MG63 (cell line): ENCODE measurements at places on chromosomes 11 and 22. TPM values are rescaled to one million over a fixed set of nuclear protein-coding genes. Genes with fewer than 3 reads are reported as not detected.

GRCh38 chr11:122453586-122453985 lies 201.9 kb upstream of the UBASH3B start:
- no peak for DNase-seq

GRCh38 chr22:22713416-22713815 lies 69.0 kb downstream of the GGTLC2 start:
- DNase-seq, result no peak

- DNase-seq, result peak; percentile 51
Observed at GRCh38 chr22:46592390-46592872, 27.8 kb upstream of the GRAMD4 start.

GRCh38 chr11:44814881-44815592 lies 88.3 kb downstream of the TSPAN18 start:
- DNase-seq, result no peak

GRCh38 chr11:35394941-35395340 lies 24.4 kb downstream of the SLC1A2 start:
- DNase-seq, result no peak

DNA sequence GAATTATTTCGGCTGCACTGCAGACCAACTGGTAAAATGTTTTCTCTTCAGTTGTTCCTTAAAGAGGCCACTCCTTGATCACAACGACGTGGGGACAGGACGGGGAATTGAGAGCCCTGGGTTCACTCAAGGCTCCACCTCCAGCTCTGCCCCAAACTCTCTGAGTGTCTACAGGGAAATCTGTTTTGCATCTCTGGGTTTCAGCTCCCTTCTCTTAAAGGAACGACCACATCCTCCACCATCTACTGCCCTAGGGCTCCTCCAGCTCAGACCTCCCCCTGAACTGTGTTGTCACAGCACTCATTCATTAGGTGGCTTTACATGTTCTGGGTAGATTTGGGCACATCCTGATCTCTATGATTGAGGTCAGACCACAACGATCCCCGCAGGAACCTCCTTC lies 5.1 kb upstream of the PPFIA1 start:
- no peak for DNase-seq

- peak; percentile 44 for DNase-seq
Observed at GRCh38 chr11:31870609-31871309, 59.6 kb upstream of the PAX6 start.

GRCh38 chr11:128216198-128216597 lies 371.2 kb downstream of the ETS1 start:
- no peak for DNase-seq

- no peak for DNase-seq
Observed at GRCh38 chr11:120424185-120424969, 87.2 kb upstream of the GRIK4 start.

DNA sequence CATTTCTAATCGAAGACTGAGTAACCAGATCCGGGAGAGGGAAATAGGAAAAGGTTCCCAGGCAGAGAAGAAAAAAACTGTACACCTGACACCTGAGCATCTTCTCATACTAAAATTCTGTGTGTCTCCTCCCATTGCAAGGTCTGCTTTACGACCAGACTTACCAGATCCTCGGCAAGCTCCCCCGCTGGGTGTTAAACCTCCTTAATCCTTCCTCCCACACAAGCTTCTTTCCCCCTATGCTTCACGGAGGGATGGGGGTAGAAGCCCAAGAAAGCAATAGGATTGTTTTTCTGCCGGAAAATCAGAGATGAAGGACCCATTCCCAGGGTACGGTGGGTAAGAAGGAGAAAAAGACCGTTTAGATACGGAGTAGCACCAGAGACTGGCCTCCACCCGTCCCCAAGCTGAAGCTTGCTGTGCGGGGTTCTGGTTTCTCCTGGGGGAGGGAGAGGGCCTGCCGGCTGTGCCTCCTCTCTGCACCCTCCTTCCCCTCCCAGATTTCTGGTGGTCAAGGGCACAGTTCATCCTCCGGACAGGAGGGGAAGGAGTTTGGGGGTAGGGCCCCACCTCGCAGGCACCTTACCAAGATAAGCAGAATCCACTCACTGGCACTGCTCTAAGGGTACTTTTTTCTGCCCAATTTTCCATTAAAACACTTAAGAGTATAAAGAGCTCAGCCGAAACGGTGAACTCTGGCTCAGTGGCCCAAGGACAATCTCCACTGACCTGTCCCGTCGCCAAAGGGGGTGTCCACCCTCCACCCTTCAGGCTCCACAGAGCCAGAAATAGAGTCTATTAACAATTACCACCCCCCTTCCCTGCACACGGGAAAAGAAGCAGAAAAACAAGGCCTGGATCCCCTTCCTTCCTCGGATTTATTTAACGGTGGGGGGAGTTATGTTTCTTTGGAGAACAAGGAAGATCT lies 1.2 kb downstream of the TOB2 start:
- peak; percentile 35 for DNase-seq

- DNase-seq, result peak; percentile 77
Observed at GRCh38 chr22:30325065-30325720, 1.5 kb downstream of the TBC1D10A start.

DNA sequence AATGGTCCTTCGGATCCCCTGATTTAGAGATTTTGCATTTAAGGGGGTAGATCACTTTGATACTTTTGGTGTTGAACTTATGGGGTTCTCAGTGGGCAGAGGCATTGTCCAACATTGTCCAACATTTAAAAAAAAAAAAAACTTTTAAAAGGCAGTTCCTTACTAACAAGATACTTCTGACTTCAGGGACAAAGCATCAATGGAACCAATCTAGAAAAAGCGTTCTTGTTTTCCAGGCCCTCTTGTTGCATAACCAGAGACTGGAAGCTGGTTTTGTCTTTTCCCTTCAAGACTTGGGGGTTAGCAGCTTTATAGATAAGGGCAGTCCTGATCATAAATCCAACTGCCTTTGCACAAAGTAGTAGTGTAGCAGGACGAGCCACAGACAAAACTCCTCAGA lies 40.4 kb downstream of the ACER3 start:
- no peak for DNase-seq

DNA sequence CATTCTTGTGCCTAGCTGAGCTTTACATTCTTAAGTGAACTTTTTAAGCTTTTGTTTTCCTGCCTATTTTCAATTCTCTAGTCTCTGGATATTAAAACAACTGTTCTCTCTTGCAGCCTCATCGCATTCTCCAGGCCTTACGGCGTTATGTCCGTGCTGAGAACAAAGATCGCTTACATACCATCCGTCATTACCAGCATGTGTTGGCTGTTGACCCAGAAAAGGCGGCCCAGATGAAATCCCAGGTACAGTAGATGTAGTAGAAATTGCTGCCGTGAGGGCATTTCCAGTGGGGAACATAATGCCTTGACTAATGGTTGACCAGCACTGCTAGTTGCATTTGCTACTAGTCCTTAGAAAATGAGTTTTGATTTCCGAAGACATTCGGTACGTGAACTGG lies 29.7 kb upstream of the ST14 start:
- no peak for DNase-seq

DNA sequence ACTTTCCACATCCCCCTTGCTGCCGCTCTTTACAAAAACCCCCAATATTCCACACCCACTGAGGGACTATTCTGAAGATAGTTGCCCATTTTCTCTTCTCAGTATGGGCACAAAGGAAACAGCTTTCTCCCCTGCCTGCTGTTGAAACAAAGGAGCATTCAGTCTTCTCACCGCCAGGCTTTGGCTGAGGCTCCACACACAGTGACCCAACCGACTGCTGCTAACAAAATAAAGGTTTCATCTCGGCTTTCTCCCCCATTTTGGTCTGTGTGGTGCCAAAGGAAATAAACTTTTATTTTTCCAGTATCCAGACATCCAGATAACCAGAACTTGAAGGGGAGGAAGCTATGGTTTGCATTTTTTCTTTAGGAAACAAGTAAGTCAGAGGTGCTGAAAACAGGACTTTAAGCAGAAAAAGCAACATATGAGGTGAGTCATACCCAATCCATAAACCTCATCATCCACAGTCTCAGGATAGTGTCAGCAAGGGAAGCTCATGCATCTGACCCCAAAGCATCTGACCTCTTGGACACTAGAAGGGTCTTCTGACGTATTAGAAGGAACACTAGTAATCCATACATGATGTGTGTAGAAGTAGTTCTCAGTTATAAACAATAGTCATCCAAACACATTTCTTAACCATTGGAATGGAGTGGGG lies 6.4 kb downstream of the CLMP start:
- DNase-seq, result peak; percentile 58

DNA sequence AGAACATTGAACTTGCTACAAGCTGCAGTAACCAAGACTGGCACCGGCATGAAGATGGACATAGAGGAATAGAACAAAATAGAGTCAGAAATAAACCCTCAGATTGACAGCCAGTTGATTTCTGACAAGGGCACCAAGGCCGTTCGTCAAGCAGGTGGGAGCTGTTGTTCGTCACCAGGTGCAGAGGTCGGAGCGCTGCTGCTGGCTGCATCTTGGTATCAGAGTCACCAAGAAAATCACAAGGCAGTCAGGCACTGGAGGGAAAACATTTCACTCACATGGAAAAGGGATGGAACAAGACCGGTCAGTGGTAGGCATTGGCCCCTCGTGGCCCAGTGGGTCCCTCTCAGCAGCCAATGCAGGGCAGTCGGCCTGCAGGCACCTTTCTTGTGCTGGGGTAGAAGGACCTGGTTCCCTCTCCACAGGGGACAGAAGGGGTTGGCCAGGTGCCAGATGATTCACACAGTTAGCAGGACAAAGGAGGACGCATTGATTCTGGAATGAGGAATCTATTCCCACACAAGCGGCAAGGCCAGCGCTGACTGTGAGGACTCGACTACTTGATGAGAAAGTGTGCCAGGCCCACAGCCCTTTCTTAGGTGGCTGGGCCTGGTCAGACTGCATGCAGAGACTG lies 115.8 kb upstream of the FGF3 start:
- peak; percentile 41 for DNase-seq

DNA sequence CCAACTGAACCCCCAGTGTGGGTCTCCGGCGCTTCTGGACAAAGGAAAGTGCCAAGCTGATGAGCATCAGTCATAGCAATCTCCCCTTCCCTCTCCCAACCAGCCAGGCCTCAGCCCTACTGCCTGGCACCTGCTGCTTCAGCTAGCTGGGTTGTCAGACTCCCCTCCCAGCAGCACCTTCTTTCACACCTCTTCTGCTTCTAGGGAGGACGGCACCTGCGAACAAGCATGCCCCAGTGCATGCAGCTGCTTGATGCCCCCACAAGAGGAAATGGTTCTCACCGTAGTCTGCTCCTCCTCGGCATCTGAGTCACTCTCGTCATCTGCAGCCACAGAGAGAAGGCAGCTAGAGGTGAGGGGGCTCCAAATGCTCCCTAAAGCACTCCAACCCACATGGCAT lies 25.4 kb downstream of the THOC5 start:
- no peak for DNase-seq

- DNase-seq, result no peak
Observed at GRCh38 chr22:18070556-18071306, 7.1 kb upstream of the PEX26 start.

- no peak for DNase-seq
Observed at GRCh38 chr11:123509737-123510578, 79.9 kb downstream of the GRAMD1B start.

DNA sequence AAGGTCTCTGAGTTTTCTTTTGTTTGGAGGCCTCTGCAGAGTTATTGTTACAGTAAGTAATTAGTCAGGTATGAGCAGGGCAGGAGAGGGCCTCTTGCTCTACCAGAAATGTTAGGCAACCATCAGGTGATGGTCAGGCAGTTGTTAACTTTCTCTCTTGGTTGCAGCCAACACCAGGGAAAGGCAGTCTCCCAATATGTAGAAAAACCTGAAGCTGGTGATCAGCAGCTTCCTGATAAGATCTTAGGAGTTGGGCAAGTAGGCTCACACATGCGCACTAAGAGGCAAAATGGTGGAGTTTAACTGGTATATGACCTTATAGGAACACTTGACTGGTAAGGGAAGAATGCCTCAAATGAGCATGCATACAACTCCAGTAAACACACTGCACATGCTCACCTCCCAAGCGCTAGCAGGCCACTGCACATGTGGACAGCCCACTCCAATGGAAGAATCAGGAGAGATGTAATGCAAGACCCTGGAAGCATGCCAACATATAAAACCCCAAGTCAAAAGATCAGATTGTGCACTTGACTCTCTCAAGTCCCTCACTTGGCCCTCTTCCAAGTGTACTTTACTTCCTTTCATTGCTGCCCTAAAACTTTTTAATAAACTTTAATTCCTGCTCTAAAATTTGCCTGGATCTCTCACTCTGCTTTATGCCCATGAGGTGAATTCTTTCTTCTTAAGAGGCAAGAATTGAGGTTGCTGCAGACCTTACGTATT lies 23.7 kb upstream of the SLC35F2 start:
- DNase-seq, result no peak

- no peak for DNase-seq
Observed at GRCh38 chr11:57370941-57371340, 10.0 kb downstream of the PRG3 start.

- DNase-seq, result no peak
Observed at GRCh38 chr11:130644187-130644586, 195.7 kb downstream of the ADAMTS15 start.

DNA sequence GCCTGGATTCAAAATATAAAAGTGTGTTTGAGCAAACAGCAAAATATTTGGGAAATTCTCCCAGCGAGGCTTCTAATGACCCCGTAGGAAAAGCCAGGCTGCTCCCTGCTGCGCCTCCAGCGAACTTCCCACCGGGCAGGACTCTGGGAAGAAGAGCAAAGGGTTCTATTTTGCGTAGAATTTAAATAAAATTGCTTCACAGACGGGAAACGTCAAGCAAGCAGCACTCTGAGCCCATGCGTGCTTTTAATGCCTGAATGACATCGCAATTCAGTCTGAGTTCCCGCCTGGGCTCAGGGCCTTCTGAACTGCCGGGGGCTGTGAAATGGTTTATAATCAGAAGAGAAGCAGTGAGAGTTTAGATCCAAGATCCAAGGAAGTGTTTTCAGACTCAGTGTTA lies 775.1 kb downstream of the BRD1 start:
- DNase-seq, result no peak

Gene LRRC32
- not detected in 2 replicates for total RNA-seq

Gene OR4C46
- not detected in 2 replicates for total RNA-seq

Gene CALCA
- total RNA-seq, result not detected in 2 replicates

Gene CCDC73
- not detected in 2 replicates for total RNA-seq

Gene GGTLC3
- not detected in 2 replicates for total RNA-seq

Gene MIOX
- 0.35 TPM in 1 of 2 replicates, not detected in the other for total RNA-seq

Gene MMP27
- total RNA-seq, result not detected in 2 replicates

Gene LDLRAD3
- 1.6 and 1.8 TPM in 2 replicates for total RNA-seq

Gene PACSIN2
- 45.4 and 46.2 TPM in 2 replicates for total RNA-seq

Gene MS4A6A
- not detected in 2 replicates for total RNA-seq
